ENCODE measurements at places on chromosomes 5 and 9.

DNA sequence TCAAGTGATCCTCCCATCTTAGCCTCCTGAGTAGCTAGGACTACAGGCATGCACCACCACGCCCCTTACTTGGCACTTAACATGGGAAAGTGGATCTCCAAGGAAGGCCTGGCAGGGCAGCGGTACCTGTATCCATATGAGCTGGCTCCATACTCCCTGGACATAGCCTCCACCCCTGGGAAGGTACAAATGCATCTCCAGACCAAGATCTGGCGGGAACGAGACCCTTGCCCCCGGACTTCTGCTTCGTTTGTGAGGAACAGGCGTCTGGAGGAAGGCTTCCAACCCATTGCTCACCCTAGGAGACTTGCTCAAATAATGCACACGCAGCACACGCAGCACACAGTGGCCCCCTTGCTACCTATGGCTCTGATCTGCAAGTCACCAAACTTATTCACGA lies 55.2 kb downstream of the CRB2 start:
- DNase-seq, result no peak

DNA sequence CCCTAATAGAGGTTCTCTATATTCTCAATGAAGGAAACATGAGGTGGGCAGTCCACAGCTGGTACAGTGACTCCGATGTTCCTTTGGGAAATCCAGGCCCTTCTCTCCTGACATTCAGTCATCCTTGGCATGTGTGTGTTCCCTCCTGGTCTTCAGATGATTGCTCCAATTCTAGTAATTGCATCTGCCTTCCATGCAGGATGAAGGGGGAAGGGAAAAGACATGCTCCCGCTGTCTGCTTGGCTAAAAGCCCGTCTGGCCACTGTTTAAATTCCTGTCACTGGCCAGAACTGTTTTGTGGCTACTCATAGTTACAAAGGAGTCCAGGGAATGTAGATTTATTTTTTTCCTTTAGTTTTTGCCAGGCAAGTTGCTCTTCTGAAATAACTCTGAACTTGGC lies 65.0 kb downstream of the MAST4 start:
- no peak for DNase-seq

DNA sequence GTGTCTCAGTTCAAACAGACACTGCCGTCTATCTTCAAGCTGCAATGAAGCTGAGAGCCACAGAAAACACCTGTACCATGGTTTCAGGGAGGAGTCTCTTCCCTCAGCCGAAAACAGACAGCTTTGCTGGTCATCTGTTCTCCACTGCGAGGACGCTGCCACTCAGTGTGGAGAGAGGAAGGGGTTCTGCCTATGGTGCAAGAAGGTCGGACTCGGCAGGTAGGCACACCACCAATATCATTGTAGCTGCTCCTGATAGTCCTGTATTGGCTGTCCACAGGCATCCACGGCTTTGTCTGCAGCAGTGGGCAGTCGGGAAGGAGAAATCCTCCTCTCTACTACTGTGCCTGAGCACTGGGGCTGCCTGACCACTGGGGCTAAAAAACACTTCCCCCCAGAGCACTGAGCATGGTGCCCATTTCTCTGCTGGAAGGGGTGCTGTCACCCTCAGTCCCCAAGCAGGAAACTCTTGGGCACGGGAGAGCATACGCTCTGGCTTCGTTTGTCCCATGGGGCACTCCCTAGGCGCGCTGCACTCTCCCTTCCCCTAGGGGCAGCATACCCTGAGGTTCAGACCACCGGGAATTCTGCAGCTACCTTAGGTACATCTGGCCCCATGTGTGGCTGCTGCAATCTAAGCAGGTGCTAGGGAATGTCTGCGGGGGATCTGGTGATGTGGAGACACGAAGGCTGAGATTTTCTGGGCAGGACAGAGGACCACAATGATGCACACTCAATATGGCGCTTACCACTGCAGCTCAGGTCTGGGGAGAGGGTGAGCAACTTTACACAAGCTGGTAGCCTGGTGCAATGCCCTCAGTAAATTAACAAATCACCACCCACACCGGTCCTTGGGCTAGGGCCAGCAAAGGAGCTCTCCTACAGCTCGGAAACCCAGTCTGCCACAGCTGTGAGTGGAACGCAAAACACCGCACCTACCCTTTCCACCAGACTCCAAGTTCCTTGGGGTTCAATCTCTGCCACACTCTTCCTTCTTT lies 880.9 kb upstream of the SEMA6A start:
- DNase-seq, result no peak

- DNase-seq, result peak; percentile 10
Observed at GRCh38 chr9:91758491-91758981, 191.5 kb downstream of the ROR2 start.

DNA sequence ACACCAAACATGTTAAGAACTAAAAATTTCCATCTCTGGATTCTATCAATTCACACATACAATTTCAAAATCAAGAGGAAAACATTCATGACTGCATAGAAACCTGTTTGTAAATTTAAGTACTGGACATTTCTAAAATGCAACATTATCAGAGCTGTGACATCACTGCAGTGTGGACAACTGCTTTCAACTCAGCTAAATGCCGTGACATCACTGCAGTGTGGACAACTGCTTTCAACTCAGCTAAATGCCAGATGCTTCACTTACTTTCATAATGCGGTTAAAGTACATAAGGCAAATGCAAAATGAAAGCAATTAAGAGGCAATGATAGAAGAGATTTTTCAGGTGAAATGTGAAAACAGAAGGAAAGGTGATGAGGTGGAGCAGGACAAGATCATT lies 161.5 kb downstream of the ARL15 start:
- no peak for DNase-seq

DNA sequence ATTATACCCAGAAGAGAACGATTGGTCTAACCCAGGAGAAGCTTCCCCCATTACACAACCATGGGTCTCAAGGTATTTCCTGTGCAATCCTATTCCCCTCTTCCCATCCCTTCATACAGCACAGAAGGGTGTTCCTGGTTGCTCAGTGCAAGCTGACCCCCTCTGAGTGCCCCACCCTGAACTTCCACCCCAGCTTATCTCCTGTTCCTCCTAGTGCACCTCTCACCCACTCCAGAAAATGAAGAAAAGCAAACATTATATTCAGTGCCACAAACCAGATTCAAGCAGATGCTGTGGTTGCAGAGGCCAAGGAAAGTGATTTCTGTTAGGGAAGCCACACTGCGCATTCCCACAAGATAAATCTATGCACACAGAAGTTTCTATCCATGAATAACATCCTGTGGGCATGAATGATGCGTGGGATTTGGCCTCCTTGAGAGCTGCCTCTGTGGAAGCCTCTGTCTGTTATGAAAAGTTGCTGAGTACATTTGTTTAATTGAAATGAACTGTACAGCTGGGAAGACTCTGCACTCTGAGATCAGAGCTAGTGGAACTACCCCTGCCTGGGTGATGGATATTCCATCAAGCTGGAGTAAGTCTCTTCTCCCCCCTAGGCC lies 2.2 kb upstream of the OR2S2 start:
- no peak for DNase-seq

GRCh38 chr9:102237520-102237919 lies 499.1 kb upstream of the GRIN3A start:
- no peak for DNase-seq

DNA sequence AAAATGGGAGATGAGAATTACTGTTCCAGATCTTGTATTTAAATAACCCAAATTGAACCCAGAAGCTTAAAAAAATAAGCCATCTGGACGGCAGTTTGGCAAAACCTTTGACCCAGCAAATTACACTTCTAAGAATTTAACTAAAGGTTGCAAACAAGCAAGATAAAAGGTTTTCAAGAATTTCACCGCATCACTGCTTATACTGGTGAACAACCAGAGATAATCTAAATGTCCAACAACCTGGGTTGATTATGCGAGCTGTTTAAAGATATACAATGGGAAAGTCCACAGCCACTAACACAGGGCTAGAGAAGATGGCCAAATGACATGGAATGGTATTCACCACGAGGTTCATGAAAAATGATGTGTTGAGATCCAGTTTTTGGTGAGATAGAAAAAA lies 149.3 kb downstream of the GNAQ start:
- DNase-seq, result no peak

Measured in stimulated activated CD4-positive, alpha-beta T cell treated with anti-CD3 and anti-CD28 coated beads, Interleukin-12 subunit alpha, Interleukin-12 subunit beta, amount 100 ng/mL, for 48 hours (primary cell).